ENCODE measurements at places on chromosomes 11 and 22. TPM values are rescaled to one million over a fixed set of nuclear protein-coding genes. Genes with fewer than 3 reads are reported as not detected.

DNA sequence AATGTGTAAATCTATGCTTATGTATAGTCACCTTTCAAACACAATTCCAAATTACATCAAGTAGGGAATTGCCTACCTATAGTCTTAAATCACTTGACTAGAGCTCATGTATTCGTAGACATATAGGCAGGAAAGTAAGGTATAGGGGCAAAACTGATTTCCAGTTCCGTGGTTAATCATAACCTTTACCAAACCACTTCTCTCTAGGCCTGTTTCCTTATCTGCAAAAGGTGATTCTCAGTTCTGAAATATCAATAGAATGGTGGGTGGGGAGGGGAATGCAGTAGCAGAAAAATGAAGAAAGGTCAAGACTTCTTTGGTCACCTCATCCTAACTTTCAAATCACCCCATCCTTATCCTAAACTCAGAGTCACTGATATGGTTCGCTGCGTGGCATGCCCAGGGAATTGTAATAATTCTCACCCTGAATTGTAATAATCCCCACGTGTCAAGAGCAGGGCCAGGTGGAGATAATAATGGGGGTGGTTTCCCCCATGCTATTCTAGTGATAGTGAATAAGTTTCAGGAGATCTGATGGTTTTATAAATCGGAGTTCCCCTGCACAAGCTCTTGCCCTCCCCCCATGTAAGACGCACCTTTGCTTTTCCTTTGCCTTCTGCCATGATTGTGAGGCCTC lies 1.9 kb upstream of the ANO5 start:
- no peak for DNase-seq

- no peak for DNase-seq
Measured at GRCh38 chr22:24543679-24544243, 11.2 kb downstream of the GUCD1 start.

- no peak for DNase-seq
Measured at GRCh38 chr11:48123254-48123875, 93.2 kb upstream of the OR4B1 start.

DNA sequence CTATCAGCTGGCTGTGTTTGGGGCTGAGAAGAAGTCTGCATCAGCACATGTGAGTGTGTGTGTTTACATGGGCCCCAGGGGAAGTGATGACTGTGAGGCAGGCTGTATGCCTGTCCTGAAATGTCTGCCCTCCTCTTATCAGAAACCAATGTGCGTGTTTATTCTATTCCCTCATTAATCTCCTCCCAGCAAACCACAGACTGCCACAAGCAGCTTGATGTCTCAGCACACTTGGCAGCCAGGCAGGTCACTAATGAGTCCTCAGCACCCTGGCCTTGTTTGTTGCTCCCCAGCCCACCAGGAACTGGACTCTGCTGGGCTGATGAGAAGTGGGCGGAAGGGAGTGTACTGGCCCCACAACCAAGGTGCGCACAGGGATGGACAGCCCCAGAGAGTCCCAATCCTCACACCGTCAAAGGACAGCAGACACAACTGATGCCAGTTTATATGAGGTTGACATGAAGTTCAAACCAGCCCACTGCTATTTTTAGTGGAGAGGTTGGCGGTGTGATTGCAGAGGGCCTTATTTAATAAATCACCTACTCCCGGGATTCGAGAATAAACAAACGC lies 225.8 kb downstream of the ETS1 start:
- peak; percentile 34 for DNase-seq

GRCh38 chr11:127063241-127063640 lies 62.7 kb upstream of the KIRREL3 start:
- DNase-seq = no peak

The ASCL2 gene
- polyA plus RNA-seq = 0.51 TPM

Data from spinal cord (tissue), 10 donors.